ENCODE measurements at places on chromosomes 5 and 9.

GRCh38 chr5:137617528-137618205, 118.2 kb downstream of the KLHL3 start:
- DNase-seq = no peak

DNA sequence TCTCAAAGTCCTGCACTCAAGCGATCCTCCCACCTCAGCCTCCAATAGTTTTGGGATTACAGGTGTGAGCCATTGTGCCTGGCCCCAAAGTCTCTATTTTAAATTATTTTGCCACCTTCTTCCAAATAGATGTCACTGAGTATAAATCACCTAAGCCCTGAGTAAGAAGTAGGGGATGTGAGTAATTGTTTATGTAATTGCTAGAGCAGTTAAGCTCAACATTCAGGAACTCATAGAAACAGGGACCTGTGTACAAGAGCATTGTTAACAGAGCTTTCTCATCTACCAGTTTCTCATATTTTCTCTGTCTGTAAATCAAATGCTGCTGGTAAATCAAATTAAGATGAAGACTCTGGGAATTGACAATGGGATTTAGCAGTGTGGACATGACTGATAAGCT, 26.3 kb downstream of the CDK7 start:
- DNase-seq = no peak

DNA sequence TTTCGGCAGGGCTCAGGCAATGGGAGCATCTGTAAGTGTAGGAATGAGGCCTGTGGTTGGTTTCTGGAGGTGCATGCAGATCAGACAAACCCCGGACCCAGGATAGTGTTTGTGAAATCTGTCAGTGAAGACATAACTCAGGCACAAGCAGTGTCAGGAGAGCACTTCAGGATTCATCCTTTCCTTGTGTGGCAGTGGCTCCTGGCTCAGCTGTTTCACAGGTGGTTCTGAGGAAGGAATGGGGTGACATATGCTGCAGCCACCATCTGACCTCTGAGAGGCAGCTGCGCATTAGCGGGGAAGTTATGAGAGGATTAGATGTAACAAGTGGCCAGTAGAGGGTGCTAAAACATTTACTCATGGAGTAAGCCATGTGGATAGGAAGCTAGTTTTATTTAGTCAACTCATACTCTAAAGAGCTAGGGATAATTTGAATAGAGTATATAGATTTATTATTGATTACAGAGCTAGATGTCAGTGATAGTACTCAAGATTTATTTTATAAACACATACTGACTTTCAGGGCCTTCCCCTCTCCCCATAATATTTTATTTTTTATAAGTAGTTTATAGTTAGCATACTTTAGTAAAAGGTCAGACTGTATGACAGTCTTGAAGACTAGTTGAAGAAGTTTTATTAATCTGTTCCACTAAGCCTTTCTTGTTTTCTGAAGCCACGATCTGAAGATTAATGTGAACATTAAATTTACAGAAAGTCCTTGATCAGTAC, 28.4 kb downstream of the NNT start:
- DNase-seq = peak; percentile 6

DNA sequence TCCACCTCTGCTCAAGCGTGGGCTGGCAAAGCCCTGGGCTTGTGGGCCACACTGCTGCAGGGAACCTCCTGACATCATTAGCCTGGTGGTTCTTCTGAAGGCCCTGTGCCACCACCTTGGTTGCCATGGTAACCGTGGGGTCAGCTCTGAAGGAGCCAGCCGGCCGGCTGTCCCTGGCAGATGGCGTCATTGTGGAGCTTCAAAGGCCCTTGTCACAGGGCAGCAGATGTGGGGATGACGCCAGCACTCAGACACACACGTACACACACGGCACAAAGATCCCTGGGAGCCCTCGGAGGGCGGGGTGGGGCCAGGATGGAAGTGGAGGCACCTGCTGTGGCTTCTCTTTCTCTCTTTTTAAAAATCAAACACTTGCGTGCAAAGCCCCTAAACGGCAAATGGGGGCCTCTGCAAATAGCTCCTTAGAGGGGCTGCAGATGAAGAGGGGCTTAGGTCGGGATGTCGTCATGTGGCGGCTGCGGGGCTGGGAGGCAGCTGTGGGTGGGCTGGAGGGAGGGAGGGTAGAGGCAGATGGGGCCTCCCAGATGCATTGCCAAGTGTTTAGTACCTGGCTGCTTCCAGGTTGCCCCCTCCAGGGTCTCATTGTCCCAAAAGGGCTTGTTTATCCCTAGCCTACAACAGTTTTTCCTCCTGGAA, 19.5 kb upstream of the RPL26L1 start:
- no peak for DNase-seq

DNA sequence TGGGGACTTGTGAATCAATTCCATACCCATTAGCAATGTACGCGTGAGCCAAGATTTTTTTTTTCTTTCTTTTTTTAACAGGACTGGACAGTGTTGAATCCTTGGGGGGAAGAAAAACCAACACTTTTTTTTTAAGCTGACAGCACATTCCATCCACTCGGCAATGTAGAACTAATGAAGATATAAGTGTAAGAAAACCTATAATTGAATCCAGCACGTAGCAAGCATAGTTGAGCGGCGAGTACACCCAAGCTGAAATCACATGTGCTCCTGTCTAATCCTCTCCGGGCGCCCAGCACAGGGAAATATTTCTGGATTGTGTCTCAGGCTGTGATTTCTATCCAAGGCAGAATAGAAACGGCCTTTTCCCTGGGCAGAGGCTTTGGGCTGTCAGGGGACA, 118.2 kb downstream of the BOD1 start:
- no peak for DNase-seq

DNA sequence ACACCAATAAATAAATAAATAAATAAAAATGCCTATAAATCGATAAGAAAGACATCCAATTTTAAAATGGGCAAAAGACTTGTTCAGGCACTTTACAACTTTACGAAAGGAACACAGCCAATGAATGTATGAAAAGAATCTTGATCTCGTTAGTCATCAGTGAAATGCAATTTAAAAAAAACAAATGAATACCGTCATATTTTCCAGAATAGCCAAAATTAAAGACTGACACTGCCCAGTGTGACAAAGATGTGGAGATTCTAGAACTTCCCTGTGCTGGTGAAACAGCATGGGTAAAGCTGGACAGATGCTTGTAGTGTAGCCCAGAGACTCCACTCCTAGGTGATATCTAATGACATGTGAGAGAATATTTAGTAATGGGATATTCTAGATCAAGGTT, 127.1 kb downstream of the GOLPH3 start:
- DNase-seq = no peak

DNA sequence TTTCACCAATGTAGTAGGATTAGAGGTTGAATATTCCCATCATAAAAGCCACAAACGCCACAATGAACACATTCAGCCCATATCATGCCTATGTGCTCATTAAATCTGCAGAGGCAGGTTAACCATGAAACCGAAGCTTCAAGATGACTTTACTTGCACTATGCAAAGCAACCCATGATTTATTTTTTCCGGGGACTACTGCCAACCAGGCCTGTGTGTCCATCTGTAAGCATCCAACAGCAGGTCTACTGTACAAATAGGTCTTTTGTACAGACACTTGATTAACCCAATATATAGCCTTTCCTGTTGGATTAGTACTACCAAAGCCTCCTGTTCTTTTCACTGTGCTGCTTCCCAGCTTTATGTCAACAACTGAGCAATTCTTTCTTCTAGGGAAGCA, 104.9 kb upstream of the CDH10 start:
- no peak for DNase-seq

GRCh38 chr5:119220576-119221197, 135.1 kb upstream of the TNFAIP8 start:
- peak; percentile 3 for DNase-seq

DNA sequence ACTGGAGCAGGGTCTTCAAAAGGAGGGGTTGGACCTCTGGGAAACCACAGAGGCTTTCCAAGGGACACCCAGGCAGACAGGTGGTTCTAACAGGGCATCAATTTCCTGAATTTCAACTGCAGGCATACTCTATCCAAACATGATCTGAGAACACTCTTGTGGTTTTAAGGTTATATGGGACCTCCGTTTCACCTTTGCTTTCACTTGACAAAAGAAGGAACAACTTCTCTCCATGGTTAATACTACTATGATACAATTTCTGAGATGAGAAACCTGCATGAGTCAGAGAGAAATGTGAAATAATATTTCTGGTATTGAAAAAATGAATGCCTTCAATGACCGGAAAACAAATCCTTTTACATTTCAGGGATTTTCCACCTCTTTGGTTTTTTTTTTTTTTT, 28.0 kb upstream of the ERAP1 start:
- DNase-seq = no peak

DNA sequence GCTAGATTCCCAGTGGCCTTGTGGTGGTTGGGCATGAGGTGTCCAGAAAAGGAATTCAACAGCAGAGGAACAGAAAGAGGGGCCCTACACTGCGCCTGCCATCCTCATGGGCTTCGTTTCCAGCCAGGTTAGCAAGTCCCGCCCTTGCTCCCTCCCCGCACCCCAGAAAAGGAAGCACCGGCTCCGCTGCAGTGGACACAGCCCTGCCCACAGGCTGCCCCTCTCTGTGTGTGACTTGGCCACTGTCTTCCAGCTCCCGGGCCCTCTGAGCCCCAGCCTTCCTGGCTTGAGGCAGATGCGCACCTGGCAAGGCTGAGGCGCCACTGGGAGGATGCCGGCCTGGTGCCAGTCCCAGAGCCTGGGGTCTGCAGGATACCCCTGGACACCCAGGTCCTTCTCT, 305.0 kb upstream of the IRX4 start:
- DNase-seq = no peak

DNA sequence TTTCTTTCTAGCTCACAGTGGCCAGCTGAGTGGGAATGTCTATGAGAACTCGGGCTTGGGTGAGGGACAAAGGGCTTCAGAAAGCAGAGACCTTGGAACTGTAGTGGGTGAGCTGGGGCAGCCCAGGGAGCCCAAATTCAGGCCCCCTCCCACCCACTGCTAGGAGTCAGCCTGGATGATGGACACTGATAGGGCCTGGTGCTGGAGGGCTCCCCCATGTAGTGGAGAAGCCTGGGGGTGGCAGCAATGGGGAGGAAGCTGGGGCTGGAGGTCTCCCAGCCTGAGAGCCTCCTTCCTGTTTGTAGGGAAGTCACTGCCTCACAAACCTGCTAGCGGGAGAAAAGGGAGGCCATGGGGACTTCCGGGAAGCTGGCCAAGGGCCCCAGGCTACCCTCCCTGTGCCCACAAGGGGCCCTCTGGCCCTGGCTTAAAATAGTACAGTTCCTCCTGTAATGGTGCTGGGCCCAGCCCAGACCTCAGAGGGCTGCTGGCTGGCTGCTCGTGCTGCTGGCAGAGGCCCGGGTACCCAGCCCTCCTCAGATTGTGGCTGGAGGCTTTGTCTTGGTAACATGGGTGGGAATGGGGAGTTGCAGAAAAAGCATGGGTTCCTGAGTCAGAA, 6.3 kb upstream of the NR5A1 start:
- no peak for DNase-seq

DNA sequence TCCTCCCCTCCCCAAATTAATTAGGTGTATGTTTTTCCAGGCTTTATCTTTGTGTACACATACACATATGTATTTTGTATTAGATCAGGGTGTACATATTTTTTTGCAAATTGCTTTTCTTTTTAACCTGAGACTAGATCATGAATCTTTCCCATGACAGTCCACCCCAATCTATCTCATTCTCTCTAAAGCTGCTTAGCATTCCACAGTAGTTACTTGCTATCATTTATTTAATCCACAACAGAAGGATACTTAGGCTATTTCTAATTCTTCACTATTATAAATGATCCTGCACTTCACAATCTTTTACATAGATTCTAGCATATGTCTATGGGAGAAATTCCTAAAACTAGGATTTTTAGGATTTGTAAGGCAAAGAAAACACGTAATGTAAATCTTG, 43.9 kb downstream of the SH3RF2 start:
- no peak for DNase-seq

GRCh38 chr9:69499959-69500358, 172.2 kb downstream of the APBA1 start:
- DNase-seq = no peak

DNA sequence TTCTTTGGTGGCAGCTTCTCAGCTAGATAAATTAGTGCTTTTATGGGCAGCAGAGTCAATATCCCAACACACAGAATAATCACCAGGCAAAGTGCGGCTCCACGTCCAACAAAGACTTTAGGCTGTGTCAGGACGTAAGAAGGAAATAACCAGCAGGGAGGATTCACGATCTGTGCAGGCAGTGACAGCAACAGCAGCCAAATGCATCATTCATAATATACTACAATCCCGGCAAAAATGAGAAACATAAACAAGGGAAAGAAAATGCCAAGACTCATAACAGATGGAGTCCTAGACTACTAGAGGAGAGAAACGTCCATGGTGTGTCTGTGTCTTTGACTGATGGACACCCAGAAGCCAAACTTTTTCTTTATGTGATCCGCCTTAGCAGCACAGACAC, 100.7 kb downstream of the LMNB1 start:
- DNase-seq = no peak

GRCh38 chr9:127293767-127294166, 29.2 kb downstream of the GARNL3 start:
- no peak for DNase-seq

- no peak for DNase-seq
These were observed 1.8 kb upstream of the SLC25A51 start for GRCh38 chr9:37905776-37906175.

- no peak for DNase-seq
These were observed 22.7 kb downstream of the ANXA2R start for GRCh38 chr5:43017428-43017815.

DNA sequence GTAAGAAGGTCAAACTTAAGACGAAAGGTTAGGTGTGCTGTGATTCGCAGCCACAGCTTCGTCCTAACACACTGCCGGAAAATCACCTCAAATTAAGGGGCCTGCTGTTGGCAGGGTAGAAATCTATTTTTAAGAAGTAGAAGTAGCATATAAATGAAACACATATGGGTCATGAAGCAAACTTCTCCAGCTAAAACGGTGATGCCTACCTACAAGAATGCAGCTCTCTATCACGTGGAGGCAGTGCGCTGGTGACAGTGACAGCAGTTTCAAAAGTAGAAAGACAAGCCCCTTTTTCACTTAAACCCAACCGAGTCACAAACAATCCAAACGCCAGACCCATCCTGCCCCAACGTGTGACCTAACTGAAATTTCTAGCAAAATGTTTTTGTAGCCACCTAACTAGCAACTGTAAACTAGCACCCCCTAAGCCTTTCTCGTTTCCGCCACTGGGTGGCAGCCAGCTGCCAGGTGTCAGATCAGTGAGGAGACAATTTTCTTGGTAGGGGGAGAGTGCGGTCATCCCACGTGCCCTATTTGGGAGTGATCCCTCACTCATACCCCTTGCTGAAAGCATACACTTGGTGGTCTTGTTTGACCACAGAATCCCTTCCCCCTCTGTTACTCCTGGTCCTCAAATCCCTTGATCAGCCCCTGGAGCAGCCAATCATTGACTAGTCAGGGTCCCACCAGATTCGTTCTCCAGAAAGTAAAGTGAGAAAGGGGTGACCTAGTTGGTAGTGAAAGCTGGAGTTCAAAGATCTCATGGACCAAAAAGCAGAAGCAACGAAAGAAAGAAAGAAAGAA, 71.8 kb upstream of the MAMDC2 start:
- no peak for DNase-seq

DNA sequence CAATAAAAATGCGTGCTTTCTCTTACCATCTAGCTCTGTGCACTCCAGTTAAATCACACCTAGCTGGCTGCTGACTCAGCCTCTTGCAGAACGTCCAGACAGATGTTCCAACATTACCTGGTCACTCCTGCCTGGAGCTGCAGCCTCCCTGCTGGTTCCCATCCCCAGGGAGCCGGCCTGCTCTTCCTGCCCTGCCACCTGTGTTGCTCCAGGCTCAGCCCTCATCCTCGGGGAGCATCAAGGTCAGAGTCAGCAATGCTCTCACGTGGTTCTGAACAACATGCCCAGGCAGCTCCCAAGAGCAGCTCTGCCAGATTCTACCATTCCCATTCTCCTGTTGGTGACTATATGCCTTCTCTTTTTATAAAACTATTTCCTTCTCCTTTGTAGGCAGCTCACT, 81.3 kb downstream of the GADD45G start:
- no peak for DNase-seq
